ENCODE measurements at places on chromosomes 12 and 14.

- DNase-seq, result no peak
Observed at GRCh38 chr14:73997944-73998447, 21.1 kb downstream of the ENTPD5 start.

GRCh38 chr14:22039938-22040780 is 366.5 kb upstream of the OR4E1 start:
- no peak for DNase-seq

DNA sequence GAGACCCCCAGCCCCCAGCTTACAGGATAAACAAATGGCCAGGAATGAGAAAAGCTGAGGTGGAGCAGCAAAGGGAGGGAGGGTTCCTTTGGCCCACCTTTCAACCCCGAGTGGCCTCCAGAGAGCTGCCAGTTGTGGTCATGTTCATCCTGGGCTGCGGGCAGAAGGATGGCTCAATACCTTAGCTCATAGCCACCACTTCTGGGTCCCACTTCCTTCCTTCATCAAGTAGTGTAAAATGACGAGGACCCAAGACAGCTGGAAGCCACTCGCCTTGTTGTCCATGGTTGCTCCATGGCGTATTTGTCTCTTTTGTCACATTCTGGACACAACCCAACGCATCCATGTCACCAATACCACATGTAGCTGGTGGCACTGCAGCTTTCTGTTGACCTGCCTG is 24.2 kb downstream of the CRACR2A start:
- DNase-seq, result no peak

DNA sequence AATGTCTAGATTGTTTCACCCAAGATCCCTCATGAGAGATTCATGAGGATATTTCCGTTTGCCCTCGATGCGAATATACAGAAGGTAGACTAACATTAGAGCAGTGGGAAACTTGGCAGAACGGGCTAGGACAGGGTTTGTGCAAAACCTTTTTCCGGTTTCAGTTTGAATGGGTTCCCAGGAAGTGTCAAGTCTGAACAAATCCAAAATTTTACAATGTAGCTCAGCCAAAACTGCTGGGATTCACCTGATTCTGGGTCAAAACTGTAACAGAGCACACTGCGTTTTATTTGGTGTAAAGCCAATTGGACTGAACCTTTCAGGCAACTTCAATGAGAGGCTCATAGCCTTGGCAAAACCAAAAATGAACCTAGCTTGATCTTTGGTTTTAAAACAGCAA is 337.8 kb upstream of the DIO2 start:
- DNase-seq, result no peak

GRCh38 chr14:67762051-67762450 is 54.3 kb downstream of the ZFYVE26 start:
- no peak for DNase-seq

Measured in NCI-H510A treated with DMSO at 0.1 percent for 48 hours (cell line).